Activated CD4-positive, alpha-beta T cell treated with anti-CD3 and anti-CD28 coated beads, Interleukin-2, amount 50 U/mL, for 4 hours (primary cell): ENCODE measurements at places on chromosomes 12 and 14.

GRCh38 chr12:45234139-45234865 is 18.4 kb downstream of the ANO6 start:
- no peak for DNase-seq

GRCh38 chr14:104007121-104007520 is 64.8 kb upstream of the RD3L start:
- no peak for DNase-seq

- DNase-seq: no peak
These were observed 128.3 kb upstream of the EVL start for GRCh38 chr14:99936738-99937474.

GRCh38 chr12:118706437-118706836 is 274.9 kb upstream of the SRRM4 start:
- no peak for DNase-seq

GRCh38 chr14:90424686-90425372 is 28.0 kb downstream of the CALM1 start:
- DNase-seq: no peak

- no peak for DNase-seq
These were observed 29.4 kb upstream of the OXA1L start for GRCh38 chr14:22737052-22737451.
